ENCODE measurements at places on chromosomes 11 and 22. TPM values are rescaled to one million over a fixed set of nuclear protein-coding genes. Genes with fewer than 3 reads are reported as not detected.
A peak's percentile ranks its signal among the peaks of the same experiment; 100 is the strongest.

The CBX7 gene
- 20.3 TPM for total RNA-seq

The P4HA3 gene
- not detected for total RNA-seq

The MUC15 gene
- not detected for total RNA-seq

The BRSK2 gene
- total RNA-seq: 1.2 TPM

DNA sequence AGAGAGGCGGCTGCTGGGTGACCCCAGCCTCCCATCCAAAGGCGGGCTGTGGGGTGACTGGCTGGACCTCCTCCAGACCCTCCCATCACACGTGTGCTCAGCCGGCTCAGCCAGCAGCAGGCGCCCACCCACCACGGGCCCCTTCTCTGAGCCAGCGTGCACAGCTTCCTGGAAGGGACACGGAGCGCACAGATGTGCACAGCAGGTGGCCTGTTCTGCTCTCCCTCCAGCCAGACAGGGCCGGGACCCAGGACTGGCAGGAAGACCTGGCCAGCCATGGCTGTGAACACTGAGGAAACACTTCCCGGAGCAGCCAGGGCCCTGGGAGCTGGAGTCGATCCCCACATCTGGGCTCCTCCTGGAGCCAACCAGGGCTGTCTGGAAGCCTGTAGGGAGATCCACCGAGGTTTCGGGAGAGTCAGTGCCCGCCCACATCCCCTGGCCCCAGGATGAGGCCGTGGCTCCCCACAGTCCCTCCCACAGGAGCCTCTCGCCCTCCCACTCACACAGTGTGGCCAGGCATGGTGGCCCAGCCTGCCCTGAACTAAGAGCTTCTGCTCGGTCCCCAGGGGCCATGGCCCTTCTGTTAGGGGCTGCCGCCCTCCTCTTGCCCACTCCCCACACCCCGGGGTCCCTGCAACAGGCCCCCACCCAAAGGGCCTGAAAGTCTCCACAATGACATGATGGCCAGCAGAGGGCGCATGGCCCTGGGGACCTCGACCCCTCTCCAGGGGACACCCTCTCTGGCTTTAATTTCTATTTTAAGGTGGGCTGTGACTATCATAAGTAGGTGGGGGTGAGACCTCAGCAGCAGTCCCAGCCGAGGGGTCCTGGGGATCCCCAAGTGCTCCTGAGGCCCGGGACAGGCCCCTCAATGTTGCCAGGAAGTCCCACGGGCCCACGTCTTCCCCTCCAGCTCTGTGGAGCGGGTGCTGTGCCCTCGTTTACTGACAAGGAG lies 90.6 kb upstream of the FGF3 start:
- DNase-seq: peak; percentile 34

DNA sequence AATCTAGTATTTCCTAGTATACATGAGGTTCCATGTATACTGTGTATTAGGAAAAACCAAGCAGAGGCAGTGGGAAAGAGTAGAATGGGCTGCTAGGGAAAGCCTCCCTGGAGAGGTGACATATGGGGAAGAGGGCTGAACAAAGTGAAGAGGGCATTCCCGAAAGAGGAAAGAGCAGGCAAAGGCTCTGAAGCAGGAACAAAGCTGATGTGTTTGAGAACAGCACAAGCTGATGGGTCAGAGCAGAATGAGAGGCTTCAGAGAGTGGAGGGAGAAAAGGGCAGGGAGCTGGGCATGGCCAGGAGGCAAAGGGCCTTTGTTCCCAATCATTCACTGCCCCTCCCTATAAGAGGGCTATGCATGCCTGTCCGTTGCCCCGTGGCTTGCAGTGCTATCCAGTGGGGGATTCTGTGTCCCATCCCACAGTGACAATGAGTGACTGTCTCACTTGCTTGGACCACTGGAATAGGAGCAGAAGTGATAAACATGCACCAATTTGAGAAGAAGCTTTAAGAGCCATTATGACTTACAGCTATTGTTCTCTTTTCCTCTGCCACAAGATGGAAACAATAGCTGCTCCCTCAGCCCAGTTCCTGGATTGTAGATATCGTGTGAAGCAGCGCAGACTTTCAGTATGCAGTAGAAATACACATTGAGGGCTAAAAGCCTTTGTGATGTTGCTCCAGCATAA lies 39.6 kb downstream of the GALNT18 start:
- DNase-seq: no peak

- DNase-seq: no peak
Measured at GRCh38 chr11:33616552-33616951, 84.1 kb downstream of the C11orf91 start.

DNA sequence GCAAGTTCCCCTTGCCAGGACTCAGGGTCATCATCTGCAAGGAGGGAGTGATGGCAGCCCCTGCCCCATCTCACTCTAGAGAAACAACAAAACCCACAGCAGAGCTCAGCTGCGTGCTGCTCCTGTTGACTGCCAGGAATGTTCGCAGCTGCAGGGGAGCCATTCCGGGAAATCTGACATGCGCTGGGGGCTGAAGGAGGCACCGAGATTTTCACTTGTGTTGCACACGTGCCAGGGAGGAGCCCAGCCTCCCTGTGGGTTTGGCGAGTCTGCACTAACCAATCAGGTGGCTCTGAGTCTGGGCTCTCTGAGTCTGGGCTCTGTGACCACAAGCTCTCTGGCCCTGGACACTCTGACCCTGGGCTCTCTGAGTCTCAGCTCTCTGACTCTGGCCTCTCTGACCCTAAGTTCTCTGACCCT lies 10.5 kb downstream of the FGF3 start:
- no peak for DNase-seq

GRCh38 chr11:111417766-111418435 lies 38.8 kb upstream of the POU2AF1 start:
- DNase-seq: no peak

The BATF2 gene
- not detected for total RNA-seq

The CD248 gene
- total RNA-seq: 0.26 TPM

The OR8A1 gene
- total RNA-seq: not detected

The TNNT3 gene
- total RNA-seq: 2.1 TPM

DNA sequence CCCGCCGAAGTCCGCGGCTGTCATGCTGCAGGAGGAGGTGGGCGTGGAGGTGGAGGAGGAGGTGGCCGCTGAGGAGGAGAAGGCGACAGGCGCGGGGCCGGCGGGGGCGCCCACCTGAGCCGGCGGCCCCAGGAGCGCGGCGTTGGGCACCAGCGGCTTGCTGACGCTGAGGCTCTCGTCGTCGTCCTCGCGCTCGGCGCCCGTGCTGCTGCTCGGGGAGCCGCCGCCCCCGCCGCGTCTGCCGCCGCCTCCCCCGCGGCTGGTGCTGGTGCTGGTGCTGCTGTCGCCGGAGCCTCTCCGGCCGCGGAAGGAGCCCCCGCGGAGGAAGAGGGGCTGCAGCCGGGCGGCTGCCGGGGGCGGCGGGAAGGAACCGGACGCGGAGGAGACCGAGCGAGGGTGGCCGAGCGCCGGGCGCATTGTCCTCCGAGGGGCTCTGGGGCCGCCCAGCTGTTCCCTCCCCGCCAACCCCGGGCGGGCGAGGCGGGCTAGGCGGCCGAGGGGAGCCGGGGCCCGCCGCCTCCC lies 388 bp downstream of the TMEM121B start:
- DNase-seq: peak; percentile 51

- no peak for DNase-seq
Measured at GRCh38 chr22:49765091-49765771, 62.4 kb downstream of the BRD1 start.

DNA sequence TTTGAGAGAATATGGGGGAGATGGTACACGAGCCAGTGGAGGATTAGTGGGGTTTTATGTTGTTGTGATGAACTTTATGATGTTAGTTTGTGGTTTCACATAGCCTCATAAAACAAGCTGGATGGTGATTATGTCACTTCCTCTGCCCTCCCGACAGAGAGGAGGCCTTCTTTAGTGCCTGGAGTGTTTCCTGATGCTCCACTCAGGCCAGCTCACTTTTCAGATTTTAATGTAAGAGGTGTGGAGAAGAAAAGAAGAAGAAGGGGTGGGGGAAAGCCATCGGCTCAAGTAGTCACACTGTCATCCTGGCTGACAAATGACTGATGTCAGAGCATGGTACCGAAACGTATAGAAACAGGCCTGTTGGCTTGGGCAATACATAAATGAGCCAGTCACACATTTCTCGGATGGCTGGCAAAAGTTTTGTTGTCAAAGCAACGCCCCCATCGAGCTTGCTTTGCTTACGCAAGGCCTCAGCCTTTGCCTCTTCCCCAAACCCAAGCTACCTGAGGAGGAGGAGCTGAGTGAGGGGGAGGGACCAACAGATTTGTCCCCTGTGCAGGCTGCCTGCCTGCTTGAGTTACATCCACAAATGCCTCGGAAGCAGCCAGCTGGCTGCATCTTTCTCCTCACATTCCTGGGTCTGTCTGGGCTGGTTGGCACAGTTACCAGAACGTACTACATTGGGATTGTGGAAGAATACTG lies at the start of gene HEPHL1:
TSS of gene HEPHL1 (plus strand) at position 578 of the 705 bp plus-strand sequence. CDS start at position 593, 15 bp downstream.
- DNase-seq: no peak

- peak; percentile 71 for DNase-seq
Measured at GRCh38 chr11:10322830-10323792, 18.2 kb downstream of the ADM start.

GRCh38 chr11:41175304-41175972 lies 284.0 kb downstream of the LRRC4C start:
- DNase-seq: no peak

GRCh38 chr11:125603207-125603606 lies 10.6 kb downstream of the STT3A start:
- DNase-seq: no peak

The WBP2NL gene
- 0.30 TPM for total RNA-seq

DNA sequence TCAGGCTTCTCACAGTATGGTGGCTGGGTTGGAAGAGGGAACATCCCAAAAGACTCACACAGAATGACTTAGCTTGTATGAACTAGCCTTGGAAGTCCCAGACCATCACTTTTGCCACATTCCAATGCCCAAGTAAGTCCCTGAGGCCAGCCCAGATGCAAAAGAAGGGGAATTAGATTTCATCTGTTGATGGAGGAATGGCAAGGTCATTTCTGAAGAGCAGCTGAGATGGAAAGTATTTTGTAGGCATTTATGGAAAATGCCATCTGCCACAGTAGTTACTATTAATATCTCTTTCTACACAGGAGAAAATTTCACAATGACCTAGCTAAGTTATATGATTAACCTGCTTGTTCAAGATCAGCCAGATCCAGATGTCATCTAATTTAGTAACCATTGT lies 58.8 kb downstream of the ENDOD1 start:
- no peak for DNase-seq

DNA sequence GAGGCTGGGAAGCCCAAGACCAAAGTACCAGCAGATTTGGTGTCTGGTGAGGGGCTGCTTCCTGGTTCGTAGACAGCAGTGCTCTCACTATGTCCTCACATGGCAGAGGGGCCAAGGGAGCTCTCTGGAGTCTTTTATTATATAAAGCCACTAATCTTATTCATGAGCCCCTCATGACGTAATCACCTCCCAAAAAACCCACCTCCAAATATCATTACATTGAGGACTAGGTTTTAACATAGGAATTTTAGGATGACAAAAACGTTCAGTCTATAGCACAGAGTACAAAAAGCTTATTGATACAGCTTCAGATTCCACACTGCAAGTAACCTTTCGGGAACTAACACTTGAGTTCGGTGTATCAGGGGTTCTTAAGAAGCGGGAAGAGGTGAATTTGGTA lies 4.1 kb upstream of the MS4A18 start:
- DNase-seq: no peak

DNA sequence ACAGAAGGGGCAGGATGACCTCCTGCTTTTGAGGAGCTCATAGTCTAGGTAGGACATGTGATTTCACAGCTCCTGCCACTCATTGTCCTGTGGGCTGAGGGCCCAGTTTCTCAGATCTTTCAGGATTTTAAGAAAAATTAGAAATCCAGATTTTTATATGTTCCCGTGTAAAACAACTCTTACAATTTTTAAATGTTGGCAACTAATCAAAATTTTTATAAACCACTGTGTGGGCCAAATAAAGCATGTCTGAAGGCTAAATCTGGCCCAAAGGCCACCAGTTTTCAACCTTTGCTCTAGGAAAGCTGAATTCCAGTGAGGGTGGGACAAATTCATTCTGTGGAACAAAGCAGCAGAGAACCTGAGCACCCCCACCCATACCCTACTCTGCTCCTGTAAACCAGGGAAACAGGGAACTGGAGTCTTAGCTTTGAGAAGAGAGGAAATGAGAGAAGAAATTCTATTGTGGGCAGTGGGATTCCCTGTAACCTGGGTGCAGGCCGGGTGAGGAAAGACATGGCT lies 20.6 kb downstream of the LRRC32 start:
- DNase-seq: no peak

DNA sequence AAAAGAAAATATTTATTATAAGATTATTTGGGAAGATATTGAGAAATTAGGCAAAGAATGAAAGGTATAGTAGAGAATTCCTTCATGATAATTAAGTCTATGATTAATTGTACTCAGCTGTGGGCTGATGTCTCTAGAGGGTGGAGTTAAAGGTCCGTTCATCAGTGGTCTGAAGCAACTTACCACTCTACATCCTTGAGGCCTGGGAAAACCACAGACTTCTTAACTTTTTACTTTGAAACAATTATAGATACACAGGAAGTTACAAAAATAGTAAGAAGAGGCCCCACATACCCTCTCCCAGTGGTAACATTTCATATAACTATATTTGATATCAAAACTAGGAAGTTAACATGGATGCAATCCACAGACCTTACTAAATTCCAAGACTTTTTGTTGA lies 167.0 kb upstream of the NECTIN1 start:
- DNase-seq: no peak

DNA sequence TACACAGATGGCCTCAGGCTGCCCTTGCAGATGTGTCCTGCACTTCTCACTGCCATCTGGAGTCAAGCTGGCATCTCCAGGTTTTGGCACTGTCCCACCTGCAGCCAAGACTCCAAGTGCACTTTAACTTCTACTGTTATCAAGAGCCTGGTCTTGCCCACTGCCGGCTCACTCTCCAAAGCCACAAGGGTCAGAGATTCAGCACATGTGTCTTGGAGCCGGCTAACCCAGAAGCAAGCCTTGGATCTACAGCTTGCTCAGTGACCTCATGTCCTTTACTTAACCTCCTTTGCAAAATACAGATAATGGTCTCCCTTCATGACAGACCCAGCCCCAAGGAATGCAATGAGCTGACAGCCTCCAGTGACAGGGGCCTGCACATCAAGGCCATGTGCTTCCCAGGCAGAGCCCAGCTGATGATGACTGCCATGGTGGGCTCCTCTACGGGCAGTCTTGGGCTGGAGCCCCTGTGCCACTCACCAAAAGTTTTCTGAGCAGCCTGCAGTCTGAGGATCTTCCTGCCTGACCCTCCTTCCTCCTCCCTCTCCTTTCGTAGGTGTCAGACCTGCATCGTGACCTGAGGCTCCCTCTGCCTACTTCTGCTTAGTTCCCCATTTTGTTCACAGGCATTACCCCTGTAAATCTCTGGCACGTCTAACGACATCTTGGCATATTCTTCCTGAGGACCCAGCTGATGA lies 9.0 kb downstream of the TP53AIP1 start:
- no peak for DNase-seq

GRCh38 chr22:24768537-24769374 lies 5.8 kb downstream of the PIWIL3 start:
- DNase-seq: peak; percentile 72
